ENCODE measurements at places on chromosomes 2 and 18.
A peak's percentile ranks its signal among the peaks of the same experiment; 100 is the strongest.

DNA sequence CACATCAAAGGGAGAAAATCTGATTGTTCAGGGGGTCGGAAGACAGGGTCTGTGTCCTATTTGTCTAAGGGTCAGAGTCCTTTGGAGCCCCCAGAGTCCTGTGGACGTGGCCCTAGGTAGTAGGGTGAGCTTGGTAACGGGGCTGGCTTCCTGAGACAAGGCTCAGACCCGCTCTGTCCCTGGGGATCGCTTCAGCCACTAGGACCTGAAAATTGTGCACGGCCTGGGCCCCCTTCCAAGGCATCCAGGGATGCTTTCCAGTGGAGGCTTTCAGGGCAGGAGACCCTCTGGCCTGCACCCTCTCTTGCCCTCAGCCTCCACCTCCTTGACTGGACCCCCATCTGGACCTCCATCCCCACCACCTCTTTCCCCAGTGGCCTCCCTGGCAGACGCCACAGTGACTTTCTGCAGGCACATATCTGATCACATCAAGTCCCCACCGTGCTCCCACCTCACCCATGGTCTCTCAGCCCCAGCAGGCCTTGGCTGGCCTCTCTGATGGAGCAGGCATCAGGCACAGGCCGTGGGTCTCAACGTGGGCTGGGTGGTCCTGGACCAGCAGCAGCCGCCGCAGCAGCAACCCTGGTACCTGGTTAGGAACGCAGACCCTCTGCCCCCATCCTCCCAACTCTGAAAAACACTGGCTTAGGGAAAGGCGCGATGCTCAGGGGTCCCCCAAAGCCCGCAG, 3.8 kb downstream of the PROC start:
- no peak for DNase-seq

DNA sequence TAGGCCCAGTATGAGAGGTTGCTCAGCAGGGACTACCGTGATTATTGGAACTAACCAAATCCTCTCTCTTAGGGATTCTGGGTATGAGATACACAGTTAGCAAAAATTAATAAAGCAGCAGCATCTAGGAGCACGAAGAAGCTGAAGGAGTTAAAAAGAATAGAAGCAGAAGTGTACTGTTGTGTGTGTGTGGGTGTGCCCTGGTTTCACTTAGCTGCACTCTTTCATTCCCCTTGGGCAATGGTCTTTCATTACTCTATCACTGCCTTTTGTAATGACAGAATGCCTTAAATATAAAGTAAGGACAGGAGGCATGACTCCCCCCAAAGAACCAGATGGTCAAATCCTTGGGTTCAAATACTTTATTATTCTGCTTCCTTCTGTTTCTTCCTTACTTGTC, 115.9 kb upstream of the CD302 start:
- DNase-seq, result no peak

GRCh38 chr2:117085256-117085655, 729.2 kb upstream of the DDX18 start:
- no peak for DNase-seq

DNA sequence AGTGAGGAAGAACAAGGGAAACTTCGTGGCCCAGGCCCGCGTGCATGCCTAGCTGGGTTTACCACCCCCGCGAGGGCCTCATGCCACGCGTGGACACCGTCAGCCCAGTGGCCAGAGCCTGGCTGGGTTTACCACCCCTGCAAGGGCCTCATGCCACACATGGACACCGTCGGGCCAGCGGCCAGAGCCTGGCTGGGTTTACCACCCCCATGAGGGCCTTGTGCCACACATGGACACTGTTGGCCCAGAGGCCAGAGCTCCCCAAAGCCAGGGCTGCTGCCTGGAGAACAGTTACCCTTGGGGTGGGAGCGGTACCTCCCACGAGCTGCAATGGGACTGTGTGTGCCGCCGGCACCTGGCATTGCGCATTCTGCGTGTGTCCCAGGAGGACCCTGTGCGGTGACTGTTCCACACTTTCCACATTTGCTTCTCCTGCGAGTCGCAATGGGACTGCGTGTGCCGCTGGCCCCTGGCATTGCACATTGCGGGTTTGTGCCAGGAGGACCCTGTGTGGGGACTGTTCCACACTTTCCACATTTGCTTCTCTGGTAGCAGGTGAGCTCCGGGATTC, 105.6 kb upstream of the CTDP1 start:
- no peak for DNase-seq

DNA sequence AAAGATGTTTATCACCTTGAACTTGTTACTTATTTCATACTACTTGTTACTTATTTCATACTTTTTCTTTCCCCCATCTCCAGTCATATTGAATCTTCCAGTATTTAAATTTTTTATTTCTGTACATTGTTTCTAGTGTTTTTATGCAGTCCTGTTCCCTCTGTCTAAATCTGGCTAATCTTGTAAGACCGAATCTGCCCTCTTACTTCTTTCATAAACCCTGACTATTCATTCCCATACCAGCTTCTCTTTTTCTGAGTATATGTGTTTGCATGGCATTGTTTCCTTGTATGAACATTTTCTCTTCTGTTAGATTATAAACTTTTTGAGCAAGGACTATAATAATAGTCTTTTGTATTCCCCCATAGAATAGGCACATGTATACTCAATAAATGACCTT, 131.7 kb downstream of the TAF4B start:
- DNase-seq, result no peak

DNA sequence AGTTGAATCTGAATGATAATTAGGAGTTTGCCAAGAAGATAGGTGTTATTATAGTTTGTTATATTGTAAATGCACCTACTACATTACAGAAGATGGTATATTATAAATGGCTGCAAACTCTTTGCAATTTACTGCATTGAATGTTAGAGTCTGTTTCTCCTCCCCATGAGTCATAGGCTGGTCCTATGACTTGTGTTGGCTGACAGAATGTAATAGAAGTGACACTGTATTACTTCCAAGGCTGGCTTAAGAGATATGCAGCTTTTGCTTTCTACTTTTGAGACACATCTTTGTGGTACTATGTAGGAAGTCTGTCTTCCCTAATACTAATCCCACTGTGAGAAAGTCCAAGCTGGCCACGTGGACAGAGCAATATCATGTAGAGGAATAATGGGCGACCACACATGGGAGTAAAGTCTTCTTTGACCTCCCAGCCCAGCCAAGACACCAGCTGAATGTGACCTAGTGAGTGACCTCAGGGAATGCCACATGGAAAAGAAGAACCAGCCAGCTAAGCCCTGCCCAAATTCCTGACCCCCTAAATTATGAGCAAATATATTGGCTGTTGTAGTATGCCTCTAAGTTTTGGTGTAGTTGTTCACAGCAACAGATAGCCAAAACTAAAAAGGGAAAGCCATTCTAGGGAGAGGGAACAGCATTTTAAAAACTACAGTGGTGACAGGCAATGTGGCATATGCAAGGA, 6.8 kb upstream of the DDX1 start:
- DNase-seq, result no peak

DNA sequence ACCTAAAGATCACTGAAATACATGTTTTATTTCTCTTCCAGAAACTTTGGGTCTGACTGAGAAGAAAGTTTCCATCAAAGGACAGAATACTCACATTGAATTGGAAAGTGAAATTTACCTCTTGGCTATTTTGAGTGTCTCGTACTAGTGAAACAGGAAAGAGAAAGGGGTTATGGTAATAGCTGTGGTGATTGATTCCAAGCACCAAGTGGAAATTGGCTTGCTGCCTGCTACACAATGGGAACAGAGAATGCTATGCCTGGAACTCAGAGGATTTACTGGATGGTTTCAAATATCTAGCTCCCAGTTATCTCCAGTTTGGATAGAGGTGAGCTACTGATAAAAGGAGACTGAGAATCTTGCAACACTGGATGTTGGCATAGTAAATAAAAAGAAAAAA, 492.8 kb upstream of the FSIP2 start:
- DNase-seq, result no peak

DNA sequence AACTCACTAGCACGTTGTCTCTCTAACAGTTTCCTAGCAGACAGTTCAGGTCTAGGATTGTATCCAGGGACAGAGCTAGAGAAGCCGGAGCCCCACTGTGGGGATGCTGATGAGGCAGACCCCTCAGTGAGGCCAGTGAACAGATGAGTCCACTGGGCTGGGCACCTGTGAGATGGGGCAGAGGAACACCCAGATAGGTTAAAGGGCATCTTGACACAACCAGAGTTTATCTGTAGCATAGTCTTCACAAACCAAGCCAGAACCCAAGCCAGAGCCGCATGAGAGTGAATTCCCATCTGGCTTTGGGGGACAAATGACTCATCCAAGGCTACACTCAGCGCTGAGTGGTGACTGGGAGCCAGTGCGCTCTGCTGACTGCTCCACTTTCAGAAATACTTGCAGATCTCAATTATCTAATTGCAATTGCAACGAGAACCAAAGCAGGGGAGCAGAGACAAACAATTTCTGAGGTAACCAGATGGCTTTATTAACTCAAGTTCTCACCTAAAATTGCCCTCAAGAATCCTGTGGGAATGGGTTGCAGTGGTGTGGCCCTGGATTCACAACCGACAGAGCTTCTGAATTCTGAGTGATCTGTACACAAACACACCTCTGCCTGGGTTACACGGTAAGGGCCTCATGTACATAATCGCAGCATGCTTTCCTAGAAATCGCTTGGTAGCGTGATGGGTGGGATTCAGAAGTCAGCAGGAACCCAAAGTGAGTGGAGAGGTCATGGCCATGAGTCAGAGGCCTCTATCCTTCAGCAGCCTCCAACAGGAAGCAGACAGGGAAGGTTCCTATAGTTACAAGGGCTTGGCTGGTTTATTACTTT, 48.7 kb upstream of the MSH2 start:
- peak; percentile 19 for DNase-seq

GRCh38 chr18:12044591-12044990, 49.1 kb upstream of the ANKRD62 start:
- DNase-seq, result no peak

GRCh38 chr18:8730080-8730827, 24.9 kb downstream of the MTCL1 start:
- no peak for DNase-seq

DNA sequence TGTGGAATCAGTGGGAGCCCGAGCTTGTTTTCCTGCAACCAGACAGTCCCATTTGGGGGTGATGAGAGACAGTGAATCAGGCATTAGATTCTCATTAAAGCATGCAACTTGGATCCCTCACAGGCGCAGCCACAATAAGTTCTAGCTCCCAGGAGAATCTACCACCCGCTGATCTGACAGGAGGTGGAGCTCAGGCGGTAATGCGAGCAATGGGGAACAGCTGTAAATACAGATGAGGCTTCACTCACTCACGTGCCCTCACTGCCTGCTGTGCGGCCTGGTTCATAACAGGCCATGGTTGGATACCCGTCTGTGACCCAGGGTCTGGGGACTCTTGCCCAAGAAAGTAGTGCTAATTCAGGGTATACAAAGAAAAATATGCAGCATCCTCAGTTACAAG, 144.8 kb upstream of the RGPD4 start:
- no peak for DNase-seq

- DNase-seq, result no peak
These were observed 155.5 kb upstream of the CAVIN2 start for GRCh38 chr2:192002418-192002817.

DNA sequence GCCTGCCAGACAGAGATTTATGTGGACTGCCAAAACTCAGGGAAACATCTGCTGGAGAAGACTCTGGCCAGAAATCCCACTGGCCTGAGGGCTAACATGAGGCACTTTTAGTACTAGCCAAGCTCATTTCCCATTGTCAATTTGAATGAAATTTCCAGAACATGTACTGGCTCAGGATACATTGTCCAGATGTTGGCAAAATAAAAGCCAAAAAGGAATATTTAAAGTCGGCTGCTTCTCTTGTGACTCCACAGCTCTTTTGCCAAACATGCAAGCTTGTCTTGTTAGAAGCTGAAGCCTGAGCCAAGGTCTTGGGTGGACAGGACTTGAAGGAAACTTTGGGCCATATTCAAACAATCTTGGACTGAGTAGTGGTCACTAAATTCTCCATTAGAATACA, 215.5 kb downstream of the NCKAP5 start:
- no peak for DNase-seq

- no peak for DNase-seq
These were observed 53.9 kb upstream of the TAF1B start for GRCh38 chr2:9789371-9789770.

DNA sequence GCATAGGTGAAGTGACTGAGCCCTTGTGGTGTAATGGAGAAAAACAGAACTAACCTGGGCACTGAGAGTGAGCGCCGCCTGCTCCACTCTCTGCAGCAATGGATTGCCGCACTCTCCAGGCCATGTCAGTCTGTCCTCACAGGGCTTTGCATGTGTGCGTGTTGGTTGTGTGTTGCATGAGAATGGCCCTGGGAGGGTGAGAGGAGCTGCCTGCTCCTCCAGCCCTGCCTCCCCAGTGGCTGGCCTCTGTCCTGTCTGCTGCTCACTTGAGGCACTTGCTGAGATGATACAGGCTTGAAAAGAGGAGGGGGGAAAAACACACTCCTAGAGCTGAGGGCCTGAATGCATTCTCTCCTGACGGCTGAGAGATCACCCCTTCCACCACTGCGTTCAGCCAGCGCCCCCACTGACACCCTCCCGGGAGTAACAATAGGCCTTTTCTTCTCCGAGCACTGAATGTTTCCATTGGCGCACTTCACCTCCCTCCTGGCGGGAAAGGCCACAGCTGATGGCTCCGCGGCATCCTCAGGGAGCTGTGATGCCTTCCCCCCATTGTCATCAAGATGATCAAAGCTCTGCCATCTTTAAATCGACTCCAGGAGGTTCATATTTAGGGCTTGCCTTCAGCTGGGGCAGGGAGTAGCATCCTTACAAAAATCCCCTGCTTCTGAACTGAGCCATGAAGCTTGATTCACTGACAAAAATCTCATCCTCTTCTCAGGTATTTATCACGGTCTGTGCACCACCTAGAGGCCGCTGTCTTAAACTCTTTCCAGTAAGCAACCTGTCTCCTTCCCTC, 49.9 kb upstream of the DAPL1 start:
- peak; percentile 34 for DNase-seq

- no peak for DNase-seq
These were observed 456.6 kb downstream of the THSD7B start for GRCh38 chr2:137221797-137222492.

- peak; percentile 63 for DNase-seq
These were observed 48.5 kb upstream of the DTNA start for GRCh38 chr18:34661464-34662087.

DNA sequence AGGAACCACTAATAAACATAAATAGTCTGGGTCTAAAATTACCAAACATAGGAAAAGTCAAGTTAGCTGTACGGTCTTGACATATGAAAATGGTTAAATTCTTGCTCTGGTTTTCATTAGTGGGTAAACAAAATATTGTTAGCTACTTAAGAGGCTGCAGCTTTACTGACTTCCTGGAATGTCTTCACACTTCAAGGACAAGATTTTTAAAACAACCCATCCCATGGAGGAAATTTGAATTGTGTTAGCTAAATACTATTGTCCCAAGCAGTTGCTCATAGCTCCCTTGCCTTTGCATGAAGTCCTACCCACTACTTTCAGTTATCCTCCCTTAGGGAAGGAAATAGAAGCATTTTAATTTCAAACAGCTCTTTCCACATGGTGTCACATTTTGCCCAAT, 128.5 kb downstream of the EPHA4 start:
- no peak for DNase-seq

- DNase-seq, result no peak
These were observed 33.8 kb downstream of the DCDC2C start for GRCh38 chr2:3737128-3737527.
